Stimulated activated CD8-positive, alpha-beta memory T cell treated with anti-CD3 and anti-CD28 coated beads, Interleukin-4, amount 100 ng/mL, for 4 hours (primary cell): ENCODE measurements at places on chromosomes 5 and 9.

DNA sequence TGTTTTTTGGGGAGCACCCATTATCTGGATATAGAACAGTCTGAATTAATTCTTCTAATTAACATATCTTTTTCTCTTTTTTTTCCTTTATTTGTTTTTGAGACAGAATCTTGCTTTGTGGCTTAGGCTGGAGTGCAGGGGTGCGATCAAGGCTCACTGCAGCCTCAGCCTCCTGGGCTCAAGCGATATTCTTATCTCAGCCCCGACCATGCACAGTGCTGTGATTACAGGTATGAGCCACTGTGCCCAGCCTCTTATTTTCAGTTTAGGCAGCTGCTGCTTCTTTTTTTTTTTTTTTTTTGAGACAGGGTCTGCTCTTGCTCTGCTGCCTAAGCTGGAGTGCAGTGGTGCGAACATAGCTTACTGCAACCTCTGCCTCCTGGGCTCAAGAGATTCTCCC lies 20.2 kb downstream of the UBE2R2 start:
- DNase-seq: no peak

- no peak for DNase-seq
Measured at GRCh38 chr5:149007174-149007573, 55.7 kb downstream of the SH3TC2 start.

GRCh38 chr5:53890490-53890889 lies 330.1 kb downstream of the NDUFS4 start:
- DNase-seq: no peak

- DNase-seq: no peak
Measured at GRCh38 chr5:51944500-51945125, 561.4 kb downstream of the ISL1 start.

GRCh38 chr5:141636413-141637122 lies at the start of the genes HDAC3 and RELL2:
TSS of gene HDAC3 (minus strand) at chr5:141636849. CDS start at chr5:141636790, 59 bp downstream.
TSS of gene RELL2 (plus strand) at chr5:141636997. CDS start at chr5:141638226, 1,229 bp downstream.
- peak; percentile 88 for DNase-seq

DNA sequence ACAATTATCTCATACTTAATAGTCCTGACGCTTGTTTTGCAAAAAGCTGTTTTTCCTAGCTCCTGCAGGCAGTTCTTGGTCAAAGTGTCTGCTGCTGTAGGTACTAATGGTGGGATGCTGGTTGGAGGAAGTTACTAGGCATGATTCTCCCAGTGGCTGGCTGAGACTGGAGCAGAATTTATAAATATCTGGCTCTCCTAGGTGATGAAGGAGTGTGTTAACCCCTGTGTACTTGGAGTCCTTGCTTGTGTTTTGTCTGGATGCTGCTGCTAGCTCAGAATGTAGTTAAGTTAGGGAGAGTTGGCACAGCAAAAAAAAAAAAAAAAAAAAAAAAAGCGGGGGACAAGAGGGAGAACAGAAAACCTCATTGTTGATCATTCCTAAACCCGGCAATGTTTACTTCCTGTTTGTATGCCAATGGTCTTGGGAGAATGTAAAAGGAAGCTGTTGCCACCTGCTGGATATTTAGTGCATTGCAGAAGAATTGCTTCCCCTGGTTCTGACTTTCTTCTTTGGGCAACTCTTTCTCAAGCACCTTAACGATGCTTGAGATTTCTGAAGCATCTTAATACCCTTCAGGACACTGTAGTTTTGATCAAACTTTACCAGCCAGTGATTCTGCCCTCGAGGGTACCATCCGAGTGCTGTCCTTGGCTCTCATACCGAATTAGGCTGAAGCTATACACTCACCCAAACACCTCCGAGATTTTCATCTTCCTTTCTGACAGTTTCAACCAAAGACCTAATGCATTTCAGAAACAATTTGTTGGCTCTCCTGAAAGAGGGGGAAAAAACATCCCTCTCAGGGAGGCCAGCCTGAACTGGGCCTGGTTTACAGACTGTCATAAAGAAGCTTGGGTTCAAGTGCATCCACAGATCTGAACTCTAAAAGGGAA lies 71.7 kb upstream of the WWC1 start:
- no peak for DNase-seq

GRCh38 chr9:122370869-122371755 lies at the start of gene PTGS1:
TSS of gene PTGS1 (plus strand) at chr9:122371024. CDS start at chr9:122371085, 61 bp downstream.
- no peak for DNase-seq

DNA sequence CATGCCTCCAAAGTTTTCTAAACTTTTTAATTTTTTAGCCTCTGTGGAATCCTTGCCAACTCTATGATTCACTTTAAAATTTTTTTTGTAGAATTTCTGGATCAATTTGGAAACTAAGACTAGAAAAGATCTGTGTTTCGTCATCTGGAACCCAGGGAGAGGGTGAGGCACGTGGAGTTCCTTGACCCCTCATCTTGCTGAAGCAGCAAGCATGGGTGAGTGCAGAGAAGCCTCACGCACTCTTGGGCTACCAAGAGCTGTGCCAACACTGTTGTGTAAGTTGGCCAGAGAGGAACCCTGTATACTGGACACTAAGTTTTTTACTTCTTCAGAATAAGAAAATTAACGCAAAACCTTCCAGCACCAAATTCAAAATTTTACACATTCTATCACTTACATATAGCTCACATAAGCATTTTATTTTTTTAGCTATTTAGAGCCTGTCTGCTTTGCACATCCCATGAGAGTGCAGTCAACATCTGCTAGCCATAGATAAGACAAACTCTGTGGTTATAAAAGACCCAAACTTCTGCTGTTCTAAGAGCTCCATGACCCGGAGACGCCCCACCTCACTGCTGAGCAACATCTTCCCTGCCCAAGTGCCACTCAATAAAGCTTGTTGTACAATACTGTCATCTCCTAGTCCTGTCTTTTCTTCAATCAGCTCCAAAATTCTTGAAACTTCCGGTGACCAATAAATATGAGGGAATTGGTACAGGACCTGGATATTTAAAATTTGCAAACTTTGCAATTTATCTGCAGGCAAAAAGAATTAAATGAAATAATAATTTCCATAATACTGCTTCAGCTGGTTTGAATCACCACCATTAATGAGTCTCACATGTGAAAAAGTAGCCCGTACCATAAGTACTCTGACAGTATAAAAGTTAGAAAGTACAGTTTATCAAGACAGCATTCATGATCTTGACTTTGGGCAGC lies 69.7 kb upstream of the ADCY2 start:
- no peak for DNase-seq

GRCh38 chr5:161001604-161002003 lies 149.6 kb upstream of the ATP10B start:
- DNase-seq: no peak

DNA sequence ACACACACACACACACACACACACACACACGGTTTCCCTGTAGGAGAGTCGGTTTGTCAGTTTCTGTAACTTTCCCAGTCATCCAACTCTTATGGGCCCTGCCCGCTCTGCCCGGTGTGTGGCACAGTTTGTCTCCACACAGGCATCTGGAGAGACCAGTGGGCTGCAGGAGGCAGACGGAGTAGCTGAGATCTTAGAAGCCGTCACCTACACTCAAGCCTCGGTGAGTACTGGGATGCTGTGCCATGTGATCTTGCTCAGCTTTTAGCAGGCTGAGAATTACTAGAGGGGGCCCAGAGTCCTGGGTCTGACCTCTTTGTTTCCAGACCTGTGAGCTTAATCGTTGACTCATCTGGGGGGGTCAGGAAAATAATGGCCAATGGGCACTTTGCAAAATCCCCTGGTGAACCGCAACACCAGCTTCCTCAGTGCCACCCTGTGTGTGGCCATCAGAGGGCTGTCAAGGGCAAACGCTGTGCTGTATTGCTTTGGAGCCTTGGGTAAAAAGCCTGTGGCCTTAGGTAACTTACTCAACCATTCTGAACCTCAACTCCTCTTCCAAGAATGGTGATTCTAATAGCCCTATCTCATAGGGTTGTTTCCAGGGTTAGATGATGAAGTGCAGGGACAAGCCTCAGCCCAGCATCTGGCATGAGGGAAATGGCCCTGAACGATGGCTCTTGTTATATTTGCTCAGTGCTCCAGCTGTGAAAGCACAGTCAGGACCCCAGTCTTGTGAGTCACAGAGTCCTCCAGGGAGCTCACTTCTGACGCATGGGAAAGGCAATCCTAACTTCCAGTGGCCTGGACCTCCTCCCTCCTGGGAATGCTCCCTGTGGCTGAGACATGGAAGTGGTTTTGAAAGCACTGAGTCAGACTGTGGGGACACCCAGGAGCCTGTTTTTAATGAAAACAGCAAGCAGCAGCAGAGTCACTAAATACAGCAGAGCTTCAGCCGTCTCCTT lies 45.6 kb downstream of the COL15A1 start:
- no peak for DNase-seq

GRCh38 chr5:111830333-111830732 lies 73.3 kb upstream of the NREP start:
- DNase-seq: no peak

DNA sequence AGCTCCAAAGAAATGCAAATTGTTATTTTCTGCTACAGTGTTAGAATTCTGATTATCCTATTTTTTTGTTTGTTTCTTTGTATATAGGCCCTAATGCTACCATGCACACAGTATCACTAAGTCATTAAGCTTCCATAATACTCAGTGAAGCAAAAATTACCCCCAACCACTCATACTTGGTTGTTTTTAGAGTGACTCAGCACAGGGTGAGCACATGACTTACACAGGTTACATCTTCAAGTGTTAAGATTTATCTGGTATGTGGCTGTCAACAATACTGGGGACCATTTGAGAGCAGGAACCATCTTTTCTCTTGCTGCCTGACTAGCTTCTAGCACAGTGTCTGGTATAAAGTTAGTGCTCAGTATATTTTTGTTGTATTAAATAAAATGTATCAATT lies 255.8 kb upstream of the SLC24A2 start:
- DNase-seq: no peak

GRCh38 chr5:71679714-71680113 lies 39.4 kb upstream of the CARTPT start:
- no peak for DNase-seq

- DNase-seq: no peak
Measured at GRCh38 chr5:53059281-53059680, 50.3 kb downstream of the MOCS2 start.
